Fibroblast of lung (primary cell): ENCODE measurements at places on chromosomes 1 and 21.
A peak's percentile ranks its signal among the peaks of the same experiment; 100 is the strongest.

GRCh38 chr1:226362361-226362760 lies 45.5 kb downstream of the PARP1 start:
- DNase-seq = no peak

GRCh38 chr1:204979891-204980649 lies 62.9 kb upstream of the CNTN2 start:
- no peak for DNase-seq

DNA sequence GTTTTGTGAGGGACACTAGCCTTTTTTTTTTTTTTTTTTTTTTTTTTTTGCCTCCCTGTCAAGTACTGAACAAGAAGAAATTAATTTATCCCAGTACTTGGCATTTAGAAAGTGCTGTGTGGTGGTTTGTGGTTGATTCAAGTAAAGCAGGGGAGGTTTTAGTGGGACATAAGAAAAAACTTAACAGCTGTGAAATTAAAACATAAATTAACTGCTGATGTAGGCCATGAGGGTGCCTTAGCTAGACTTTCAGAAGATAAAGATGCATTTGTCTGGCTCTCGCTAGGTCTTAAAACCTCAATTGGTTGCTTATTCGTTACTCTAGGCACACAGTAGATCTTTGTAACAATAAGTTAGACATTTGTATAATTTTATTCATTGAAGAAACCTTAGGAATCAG lies 52.3 kb downstream of the SPATA46 start:
- peak; percentile 65 for DNase-seq

- no peak for DNase-seq
These were observed 5.0 kb upstream of the PLCH2 start for GRCh38 chr1:2471159-2471471.
